Activated T-helper 1 cell treated with anti-CD3 and anti-CD28 coated beads, Interleukin-2, amount 50 U/mL, for 16 hours (primary cell): ENCODE measurements at places on chromosomes 12 and 14.

GRCh38 chr12:116954710-116955381, 44.1 kb downstream of the FBXW8 start:
- no peak for DNase-seq

DNA sequence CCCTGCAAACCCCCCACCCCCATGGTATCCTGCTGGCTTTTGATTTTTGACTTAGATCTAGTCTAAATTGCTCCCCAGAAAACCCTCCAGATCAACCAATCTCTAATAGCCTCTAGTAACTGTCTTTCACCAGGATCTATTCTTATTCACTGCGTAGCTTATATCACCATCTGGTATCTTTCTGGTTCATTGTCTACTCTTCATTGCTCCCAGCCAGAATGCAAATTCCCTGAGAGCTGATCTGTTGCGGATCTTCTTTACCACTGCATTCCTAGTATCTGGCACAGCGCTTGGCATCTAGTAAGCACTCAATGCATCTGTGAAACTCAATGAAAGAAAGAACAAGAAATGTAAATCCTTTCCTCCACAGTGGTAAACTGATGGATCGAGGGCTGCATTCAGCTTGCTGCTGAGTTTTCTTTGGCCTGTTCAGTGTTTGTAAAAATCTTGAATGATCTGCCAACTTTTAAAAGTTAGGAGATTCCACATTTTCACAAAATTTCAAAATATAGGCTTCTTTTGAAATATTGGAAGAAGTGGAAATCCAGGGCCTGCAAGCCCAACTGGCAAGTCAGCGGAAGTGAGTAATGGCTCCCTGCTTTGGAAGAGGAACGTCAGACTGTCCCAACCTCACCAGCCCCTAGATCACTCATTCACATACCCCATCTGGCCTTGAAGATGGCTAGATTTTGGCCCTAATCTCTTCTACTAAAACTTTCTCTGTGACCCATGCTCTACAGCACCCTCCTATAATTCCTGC, 274.2 kb downstream of the SSPN start:
- DNase-seq, result no peak

- no peak for DNase-seq
These were observed 37.8 kb upstream of the DYNC1H1 start for GRCh38 chr14:101926620-101927019.

DNA sequence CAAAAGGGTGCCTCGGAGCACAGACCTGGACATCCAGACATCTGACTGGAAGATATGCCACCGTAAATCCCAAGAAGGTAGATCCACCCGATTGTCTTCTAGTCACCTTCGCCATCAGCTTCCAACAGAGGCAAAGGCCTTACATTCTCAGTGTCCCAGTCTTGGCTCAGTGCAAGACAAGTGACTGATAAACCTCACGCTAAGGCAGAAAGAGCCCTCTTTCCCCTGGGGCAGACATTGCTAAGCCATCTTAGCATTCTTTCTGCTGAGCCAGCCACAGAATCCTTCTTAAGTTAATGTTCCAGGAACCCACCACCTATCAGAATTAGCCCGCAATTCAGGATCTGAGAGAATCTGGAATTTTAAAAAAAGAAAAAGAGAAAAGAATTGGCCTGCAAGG, 4.3 kb upstream of the PLEKHG6 start:
- no peak for DNase-seq

GRCh38 chr12:52581066-52581465, 7.4 kb upstream of the KRT74 start:
- DNase-seq, result no peak

DNA sequence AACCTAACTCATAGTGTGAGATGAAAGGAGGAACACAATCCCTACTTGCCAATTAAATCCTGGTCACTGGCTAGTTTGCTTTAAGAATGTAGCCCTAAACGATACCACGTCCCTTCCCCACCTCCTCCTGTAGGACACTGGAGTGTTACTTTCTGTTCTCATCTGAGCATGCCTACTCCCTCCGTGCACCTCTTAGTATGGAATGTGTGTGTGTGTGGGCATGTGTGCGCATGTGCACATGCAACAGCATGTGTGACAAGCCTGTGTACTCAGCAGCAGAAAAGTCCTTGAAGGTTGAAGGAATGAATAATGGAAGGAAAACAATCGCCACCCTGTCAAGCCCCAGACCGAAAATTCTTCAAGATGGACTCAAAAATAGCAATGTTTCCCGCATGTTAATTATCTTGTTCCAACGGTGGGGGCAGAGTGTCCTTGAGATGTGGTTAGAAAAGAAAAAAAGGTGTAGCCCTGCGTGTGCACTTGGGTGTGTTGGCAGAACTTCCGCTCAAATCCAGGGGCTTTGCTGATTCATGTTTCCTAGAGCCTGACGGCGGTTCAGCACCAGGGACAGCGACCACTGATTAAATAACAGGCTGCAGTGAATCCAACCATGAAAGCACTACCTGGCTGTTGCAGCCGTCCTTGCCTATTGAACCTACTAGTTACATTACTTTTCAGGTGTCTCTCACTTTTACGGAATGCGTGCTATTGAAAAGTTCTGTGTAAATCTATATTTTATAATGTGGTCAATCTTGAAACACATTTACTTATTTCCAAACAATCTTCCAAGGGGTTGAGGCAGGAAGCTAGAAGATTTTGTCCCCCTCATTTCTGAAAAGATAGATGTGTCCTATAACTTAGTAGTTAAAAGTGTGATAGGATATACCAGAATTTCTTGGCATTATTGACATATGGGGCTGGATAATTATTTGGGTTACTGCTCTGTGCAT, 79.8 kb downstream of the SRRM4 start:
- no peak for DNase-seq

- DNase-seq, result no peak
These were observed 210.6 kb downstream of the SLC6A15 start for GRCh38 chr12:84702001-84702400.

DNA sequence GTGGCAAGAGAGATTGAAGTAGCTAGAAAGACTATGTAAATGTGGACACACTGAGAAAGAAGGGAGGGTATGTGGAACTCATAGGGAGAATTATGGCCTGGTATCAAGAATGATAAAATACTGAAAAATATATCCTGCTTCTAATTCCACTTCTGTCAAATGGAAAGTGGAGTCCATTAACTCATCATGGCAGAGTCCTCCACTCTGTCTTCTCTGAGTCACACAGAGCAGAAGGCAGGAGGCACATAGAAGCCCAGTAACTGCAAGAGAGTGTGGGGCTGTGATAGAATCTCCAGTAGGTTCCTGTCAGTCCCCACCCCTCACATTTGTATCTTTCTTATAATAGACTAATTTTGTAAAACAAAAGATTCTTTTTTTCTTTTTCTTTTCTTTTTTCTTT, 223.7 kb downstream of the AKAP6 start:
- DNase-seq, result no peak

GRCh38 chr12:104600036-104600712, 143.4 kb downstream of the CHST11 start:
- DNase-seq, result no peak

DNA sequence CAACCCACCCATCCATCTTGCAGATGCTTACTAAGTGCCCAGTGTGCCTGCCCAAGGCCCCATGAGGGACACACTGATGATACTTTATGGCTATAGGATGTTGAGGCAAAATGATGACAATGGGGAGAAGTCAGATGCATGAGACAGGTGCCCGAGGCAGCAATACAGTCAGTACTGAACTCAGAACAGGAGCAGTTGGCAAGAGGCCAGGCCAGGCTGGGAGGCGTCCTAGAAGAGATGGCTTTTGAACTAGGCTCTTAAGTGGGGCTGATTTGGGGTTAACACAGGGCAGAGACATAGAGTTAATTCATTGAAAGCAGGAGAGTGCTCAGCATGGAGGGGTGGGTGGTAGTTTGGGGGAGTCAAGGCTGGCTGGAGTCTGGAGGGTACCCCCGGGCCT, 15.6 kb downstream of the PLBD2 start:
- DNase-seq, result no peak

DNA sequence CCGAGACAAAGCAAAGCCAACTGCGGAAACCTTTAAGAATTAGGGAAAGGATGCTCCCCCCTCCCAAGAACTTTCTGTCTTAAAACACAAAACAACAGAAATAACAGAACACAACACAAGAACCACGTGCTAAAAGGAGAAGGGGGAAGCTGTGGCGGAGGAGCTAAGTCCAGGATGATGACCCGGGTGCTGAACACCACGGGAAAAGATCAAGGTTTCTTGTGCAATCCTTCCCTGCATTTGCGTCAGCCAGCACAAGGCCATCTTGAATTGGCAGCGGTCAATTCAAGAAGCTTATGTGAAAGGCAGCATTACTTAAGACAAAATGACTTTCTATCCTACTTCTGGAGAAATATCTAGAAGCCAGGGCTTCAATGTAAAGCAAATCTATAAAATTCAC, 11.0 kb upstream of the CREBL2 start:
- no peak for DNase-seq

- no peak for DNase-seq
These were observed 15.5 kb downstream of the PKP2 start for GRCh38 chr12:32881107-32881506.

DNA sequence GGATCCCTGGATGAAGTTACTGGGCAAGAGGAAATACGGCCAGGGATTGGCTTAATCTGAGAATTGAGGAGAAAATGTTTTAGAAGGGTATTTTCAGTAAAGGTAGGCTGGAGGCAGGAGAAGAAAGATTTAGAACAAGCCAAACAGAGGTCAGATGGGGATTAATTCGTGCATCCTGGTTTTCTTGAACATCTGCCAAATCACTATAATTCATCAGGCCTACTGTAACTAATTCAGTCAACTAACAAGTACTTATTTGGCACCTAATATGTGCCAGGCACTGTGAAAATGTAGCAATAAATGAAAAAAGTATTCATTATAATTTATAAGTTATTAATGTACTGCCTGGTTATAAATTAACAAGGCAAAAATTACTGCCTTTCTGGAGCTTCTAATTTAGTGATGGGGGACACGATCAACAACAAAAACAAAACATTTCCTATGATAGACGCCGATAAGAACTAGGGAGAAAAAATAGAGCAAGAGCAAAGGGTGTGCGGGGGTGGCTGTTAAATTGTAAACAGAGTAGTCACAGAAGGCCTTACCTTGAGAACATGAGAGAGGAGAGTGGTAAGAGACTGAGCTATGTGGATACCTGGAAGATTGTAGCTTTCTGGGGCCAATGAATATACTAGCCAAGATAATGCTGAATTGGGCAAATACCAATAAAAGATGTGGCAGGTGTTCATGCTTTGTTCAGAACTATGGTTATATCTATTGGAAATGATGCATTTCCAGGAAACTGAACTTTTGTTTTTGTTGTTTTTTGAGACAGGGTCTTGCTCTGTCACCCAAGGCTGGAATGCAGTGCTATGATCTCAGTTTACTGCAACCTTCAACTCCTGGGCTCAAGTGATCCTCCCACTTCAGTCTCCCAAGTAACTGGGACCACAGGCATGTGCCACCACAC, 34.0 kb downstream of the DUSP16 start:
- DNase-seq, result no peak

DNA sequence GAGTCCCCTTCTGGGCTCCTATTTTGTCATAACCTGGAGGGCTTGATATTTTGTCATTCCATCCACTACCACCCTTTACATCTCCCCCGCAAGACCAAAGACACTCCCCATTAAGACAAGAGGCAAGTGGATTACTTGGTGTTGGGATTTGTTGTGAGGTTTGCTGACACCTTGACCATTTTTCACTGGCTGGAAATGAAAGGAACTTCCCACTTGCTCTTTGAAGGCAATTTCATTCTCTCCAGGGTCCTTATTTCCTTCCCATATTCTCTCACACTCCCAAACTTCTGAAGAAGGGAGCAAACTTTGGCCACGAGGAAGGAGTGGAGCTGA, 14.9 kb downstream of the AGAP2 start:
- no peak for DNase-seq

DNA sequence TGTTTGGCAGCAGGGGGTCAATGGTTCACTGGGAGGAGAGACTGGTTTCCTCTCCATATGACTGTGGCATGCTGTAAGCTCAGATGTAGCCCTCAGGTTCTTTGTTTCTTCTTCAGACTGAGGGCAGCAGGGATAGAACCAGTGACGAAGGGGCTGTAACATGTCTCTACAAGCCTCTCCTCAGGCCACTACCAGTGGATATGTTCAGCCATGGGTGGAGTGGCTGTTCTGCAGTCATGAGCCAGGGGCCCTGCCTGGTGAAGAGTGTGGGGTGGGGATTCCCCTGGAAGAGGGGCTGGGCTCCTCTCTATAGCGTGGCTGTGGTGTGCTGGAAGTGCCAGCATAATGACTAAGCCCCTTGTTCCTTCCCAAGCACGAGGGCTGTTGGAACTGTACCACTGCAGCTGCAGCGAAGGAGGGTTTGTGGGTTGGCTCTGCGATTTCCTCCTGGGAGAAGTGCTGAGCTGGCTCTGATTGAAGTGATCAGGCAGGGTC, 55.8 kb downstream of the CMAS start:
- DNase-seq, result no peak

GRCh38 chr12:52313461-52313860, 7.7 kb downstream of the KRT83 start:
- no peak for DNase-seq

- no peak for DNase-seq
These were observed 3.4 kb downstream of the CCER1 start for GRCh38 chr12:90951432-90952105.

DNA sequence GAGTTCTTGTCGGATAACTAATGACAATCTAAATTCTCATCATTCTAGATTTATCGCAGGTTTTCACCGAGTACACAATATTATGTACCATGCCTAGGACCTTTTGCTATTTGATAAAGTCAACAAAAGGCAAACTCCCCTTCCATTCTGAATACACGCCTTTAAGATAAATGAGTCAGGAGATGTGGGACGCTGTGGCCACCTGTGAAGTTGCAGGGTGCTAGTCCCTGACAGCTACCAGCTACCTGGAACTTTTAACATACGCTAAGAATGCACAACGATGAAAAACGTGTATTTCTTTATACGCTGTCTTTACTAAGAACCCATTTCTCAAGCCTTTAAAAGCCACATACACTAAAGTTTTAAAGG, 678 bp downstream of the MDM1 start:
- DNase-seq, result no peak

DNA sequence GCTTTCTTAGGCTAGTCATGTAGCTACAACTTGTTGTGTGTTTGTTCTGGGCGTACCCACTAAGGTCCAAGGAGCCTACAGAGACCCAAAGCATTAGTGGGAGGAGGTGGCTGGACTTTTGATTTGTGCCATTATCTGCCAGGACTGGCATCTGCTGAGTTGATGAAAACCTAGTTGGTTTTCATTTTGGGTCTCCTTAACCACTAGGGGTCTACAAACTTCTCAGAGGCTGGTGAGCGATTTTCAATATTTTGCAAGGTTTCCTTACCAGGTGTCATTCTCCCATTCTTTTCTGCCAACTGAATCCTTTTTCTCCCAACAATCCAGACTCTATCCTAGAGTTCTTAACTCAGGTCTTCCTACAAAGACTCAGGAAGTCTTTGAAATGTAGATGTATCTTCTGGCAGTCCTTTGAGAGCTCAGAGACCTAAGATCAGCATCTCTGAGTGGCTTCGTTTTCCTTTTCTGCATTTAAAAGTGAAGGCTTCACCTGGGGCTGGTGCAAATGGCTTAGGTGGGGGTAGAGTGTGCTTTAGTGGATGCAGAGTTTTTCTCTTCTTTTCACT, 150.0 kb upstream of the RMST start:
- DNase-seq, result no peak
